ENCODE measurements at places on chromosomes 5 and 9.

GRCh38 chr5:22754155-22754554 is 99.0 kb downstream of the CDH12 start:
- no peak for DNase-seq

DNA sequence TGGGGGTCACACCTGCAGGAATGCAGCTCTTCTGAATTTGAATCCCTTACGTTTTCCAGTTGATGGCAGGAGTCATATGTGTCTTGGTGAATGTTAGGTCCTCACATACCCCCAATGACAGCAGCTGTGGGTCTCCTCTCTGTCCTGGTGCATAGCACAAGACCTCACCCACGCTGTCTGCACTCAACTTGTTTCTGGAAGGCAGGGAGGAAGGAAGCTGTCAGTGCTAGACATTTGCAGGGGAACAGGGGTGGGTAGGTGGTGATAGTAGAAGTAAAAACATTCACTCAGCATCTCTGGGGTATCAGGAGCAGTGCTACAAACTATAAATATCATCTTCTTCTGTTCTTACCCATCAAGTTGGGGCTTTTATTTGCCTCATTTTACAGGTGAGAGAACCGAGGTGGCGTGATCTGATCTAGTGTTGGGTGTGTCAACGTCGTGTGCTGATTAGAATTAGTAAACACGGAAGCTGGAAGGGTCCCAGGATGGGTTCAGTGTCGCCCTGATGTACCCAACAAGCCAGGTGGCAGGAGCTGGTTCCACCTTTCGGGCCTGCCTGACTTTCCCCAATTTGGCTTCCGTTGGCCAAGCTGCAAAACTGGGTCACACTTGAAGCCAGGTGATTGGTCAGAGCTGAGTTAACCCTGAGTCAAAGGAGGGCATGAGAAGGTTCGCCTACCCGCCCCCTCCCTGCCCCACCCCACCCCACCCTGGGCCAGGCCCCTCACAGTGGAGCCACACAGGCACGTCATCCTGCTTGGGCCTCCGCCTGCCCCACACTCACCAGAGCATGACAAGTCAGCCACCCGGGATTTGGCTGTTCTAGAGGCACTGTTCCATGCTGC is 15.8 kb downstream of the ERGIC1 start:
- no peak for DNase-seq

- no peak for DNase-seq
These were observed 1068.0 kb downstream of the MAT2B start for GRCh38 chr5:164573397-164573796.

- DNase-seq: no peak
These were observed 25.2 kb downstream of the DUSP1 start for GRCh38 chr5:172745838-172746237.

DNA sequence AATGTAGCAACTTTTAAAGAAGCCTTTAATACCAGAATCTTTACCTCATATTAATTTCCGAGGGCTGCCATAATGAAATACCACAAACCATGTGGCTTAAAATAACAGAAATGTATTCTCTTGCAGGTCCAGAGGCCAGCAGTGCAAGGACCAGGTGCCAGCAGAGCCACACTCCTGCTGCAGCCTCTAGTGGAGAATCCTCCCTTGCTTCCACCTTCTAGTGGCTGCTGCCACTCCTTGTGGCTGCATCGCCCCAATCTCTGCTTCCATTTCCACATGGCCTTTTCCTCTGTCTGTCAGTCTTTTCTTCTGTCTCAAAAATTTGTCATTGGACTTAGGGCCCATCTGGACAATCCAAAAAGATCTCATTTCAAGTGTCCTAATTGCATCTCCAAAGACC is 401.5 kb downstream of the EFNA5 start:
- no peak for DNase-seq

- no peak for DNase-seq
These were observed 199.0 kb upstream of the TARS1 start for GRCh38 chr5:33241802-33242201.

GRCh38 chr9:130888146-130888885 is 8.3 kb downstream of the QRFP start:
- DNase-seq: no peak

DNA sequence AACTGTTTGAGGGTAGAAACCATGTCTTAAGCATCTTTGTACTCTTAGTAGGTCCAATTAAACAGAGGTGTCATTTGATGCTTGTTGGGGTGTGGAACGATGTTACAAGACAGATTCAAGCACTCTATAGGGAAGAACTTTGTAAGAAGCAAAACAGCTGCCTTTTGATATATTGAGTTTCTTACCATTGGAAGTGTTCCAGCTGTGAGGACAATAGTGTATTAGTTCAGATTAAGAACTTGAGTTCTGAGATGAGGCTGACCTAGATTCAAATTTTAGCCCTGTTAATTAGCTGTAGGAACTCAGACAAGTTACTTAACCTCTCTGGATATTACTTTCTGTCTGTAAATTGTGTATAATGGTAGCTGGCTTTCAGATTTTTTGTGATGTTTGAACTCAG is 19.6 kb upstream of the ZNF462 start:
- DNase-seq: no peak

GRCh38 chr5:59620535-59621212 is 272.9 kb downstream of the PDE4D start:
- no peak for DNase-seq

- DNase-seq: no peak
These were observed 113.0 kb downstream of the ANXA1 start for GRCh38 chr9:73264631-73265030.

GRCh38 chr9:95515272-95516113 is 1.3 kb downstream of the PTCH1 start:
- DNase-seq: no peak

DNA sequence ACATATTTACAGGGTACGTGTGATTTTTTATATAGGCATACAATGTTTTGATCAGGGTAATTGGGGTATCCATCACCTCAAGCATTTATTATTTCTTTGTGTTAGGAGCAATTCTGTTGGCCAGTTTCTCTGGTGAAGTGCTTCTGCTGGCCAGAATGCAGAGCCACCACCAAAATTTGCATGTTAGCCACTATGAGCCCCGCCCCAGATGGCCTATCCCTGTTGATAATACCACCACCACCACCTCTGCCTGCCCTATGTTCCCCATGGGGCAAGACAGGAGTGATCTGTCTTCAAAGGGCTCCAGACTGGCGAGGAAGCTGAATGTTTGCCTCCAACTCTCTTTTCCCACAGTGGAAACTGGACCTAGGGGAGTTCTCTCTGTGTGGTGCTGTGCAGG is 26.0 kb upstream of the JAK2 start:
- DNase-seq: no peak

DNA sequence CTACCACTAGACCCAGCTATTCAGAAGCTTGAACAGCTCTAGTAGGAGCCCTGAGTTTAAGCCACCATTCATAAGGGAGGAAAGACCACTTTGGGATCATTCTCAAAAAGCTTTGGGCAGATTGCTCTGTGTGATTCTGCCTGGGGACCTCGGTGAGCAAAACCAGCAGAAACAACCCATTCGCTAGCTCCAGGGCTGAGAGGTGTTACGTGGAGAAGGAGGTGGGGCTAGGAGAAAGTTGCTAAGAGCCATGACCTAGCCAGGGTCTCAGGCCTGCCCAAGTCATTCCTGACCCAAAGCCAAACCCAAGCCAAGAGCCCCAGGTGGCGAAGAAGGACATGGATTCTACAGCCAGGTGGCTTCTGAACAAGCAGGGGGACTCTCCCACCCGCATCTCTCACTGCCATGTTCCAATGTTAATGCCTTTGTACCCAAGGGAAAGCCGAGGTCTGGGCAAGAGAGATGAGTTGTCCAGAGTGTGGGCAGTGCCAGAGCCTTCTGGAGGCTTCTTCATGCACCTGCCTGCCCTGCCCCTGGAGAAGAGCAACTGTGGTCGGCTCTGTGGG is 4.0 kb upstream of the BARHL1 start:
- DNase-seq: no peak

DNA sequence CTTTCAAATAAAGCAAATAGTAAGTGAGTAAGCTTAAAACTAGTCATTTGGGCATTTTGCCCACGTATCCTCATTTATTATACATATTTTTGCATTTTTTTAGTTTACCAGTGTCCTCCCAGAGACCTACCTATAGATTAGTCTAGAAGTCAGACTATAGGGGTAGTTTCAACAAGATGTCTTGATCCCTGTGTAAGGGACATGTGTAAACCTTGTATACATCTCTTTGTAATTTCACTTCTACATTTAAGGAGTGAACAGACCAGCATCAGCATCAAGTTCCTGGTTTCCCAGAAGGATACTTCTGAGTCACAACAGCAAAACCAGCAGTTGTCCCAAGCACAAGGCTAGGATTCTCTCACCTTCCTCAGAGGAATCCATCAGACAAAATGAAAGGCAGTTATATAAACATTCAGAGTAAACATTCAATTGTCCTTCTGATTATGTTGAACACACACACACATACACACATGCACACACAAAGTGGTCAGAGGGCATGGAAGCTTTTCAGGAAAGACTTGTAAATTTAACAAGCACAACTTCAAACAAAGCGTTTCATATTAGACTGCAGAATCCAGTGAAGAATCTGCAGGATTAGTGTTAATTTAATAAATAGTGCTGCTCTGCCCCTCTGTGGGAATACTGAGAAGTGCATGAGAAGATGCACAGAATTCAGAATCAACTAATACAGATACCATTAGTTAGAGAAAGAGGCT is 55.4 kb downstream of the HINT1 start:
- peak; percentile 10 for DNase-seq

- no peak for DNase-seq
These were observed 8.3 kb downstream of the NCS1 start for GRCh38 chr9:130180516-130180915.

GRCh38 chr5:15365070-15365469 is 134.9 kb upstream of the FBXL7 start:
- DNase-seq: no peak

GRCh38 chr5:168353216-168353957 is 61.9 kb downstream of the WWC1 start:
- no peak for DNase-seq

GRCh38 chr9:92650839-92651621 is 18.9 kb downstream of the IPPK start:
- DNase-seq: no peak

- no peak for DNase-seq
These were observed 72.4 kb upstream of the PHYKPL start for GRCh38 chr5:178304761-178305645.

All from T-helper 1 cell (primary cell).